CD14-positive monocyte (primary cell): ENCODE measurements at places on chromosomes 2 and 18. TPM values are rescaled to one million over a fixed set of nuclear protein-coding genes. Genes with fewer than 3 reads are reported as not detected.

Gene ST8SIA3
- polyA plus RNA-seq, result not detected

Gene FAM124B
- polyA plus RNA-seq, result 2.0 TPM

Gene C2orf80
- polyA plus RNA-seq, result not detected

Gene EML6
- polyA plus RNA-seq, result 0.22 and 0.79 TPM in 2 replicates

Gene MZT2A
- polyA plus RNA-seq, result 11.1 and 29.3 TPM in 2 replicates

Gene IL18R1
- polyA plus RNA-seq, result 0.03 and 0.08 TPM in 2 replicates

Gene IL36G
- not detected for polyA plus RNA-seq

Gene RAD51AP2
- not detected for polyA plus RNA-seq

Gene CSRNP3
- polyA plus RNA-seq, result not detected in 2 replicates

Gene BCL11A
- polyA plus RNA-seq, result 8.7 TPM

Gene RAMP1
- polyA plus RNA-seq, result not detected

Gene CD302
- polyA plus RNA-seq, result 214 TPM

Gene TMEM169
- polyA plus RNA-seq, result 0.74 TPM

Gene POTEE
- polyA plus RNA-seq, result 0.18 TPM

Gene SPATA3
- not detected in 2 replicates for polyA plus RNA-seq

Gene TGFA
- polyA plus RNA-seq, result 1.7 TPM

Gene DCTN1
- polyA plus RNA-seq, result 39.9 and 45.5 TPM in 2 replicates

Gene SULT1C4
- 0.05 TPM in 1 of 2 replicates, not detected in the other for polyA plus RNA-seq

Gene ZBTB7C
- not detected for polyA plus RNA-seq

Gene PAIP2B
- polyA plus RNA-seq, result 0.10 and 0.20 TPM in 2 replicates

Gene SERPINB10
- 0.56 and 1.3 TPM in 2 replicates for polyA plus RNA-seq

Gene ACTG2
- polyA plus RNA-seq, result not detected

Gene EFR3B
- polyA plus RNA-seq, result not detected in 2 replicates

Gene ATG4B
- polyA plus RNA-seq, result 54.5 TPM

Gene LTBP1
- polyA plus RNA-seq, result 0.24 TPM

Gene DYTN
- not detected for polyA plus RNA-seq

Gene MDH1B
- not detected for polyA plus RNA-seq

Gene MYOM1
- 0.22 TPM for polyA plus RNA-seq

Gene HOXD8
- polyA plus RNA-seq, result not detected in 2 replicates

Gene CLEC4F
- polyA plus RNA-seq, result 0.65 TPM

Gene IL36RN
- polyA plus RNA-seq, result not detected
